Right lung (tissue), 10 donors: ENCODE measurements at places on chromosomes 2 and 18.

DNA sequence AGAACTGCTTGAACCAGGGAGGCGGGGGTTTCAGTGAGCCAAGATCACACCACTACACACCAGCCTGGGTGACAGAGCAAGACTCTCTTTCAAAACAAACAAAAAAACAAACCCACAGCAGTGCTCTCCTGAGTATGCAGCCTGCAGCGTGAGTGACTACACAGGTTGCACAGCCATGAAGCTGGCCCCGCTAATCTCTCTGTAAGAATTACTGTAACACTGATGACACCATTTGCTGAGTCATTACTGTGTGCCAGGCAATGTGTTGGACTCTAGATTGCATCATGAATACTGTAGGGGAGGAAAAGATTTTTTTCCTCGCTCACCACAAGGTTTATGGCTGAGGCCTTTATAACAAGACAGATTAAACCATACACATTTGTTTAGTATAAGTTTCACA lies 118.6 kb upstream of the ATP8B1 start:
- DNase-seq, result no peak

DNA sequence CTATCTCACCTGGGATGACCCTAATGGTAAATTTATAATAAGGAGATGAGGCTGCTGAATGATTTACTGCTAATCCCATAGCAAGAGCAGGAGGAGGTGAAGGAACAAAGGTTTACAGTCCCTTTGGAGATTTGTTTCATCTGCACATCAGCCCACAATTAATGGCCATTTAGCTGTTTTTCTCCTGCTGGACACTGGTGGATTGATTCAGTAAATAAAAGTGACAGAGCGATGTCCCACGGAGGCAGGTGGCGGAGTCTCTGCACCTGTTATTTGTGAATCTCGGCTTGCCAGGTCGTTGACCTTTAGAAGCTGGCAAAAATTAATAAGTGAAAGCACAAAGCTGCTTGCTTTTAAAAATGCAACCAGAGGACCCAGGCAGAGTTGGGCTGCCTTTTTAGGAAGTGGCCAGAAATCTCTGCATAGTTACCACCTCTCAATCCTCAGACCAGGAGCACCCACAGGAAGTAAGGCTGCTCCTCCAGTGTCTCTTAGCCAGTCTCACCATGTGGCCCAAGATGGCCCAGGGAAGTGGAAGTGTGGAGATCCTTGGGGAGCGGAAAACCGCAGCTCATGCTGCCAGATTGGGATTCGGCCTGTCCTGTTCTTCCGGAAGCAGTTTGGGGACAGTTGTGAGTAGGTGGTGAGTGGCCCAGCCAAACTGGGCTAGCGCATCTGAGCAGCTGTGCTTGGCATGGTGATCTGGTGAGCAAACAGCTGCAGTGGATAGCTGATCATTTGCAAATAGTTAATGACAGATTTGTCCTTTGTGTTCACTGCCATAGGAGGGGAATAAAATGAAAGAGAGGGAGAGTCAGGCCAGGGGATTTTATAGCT lies 1005.7 kb upstream of the PIK3C3 start:
- DNase-seq, result no peak

- DNase-seq, result no peak
Observed at GRCh38 chr2:20781656-20782265, 41.1 kb downstream of the LDAH start.

GRCh38 chr2:161420406-161421074 lies 4.4 kb downstream of the TBR1 start:
- DNase-seq, result no peak

- DNase-seq, result peak; percentile 8
Observed at GRCh38 chr2:168521053-168521741, 65.1 kb downstream of the CERS6 start.

- no peak for DNase-seq
Observed at GRCh38 chr2:18835787-18836186, 246.4 kb upstream of the NT5C1B start.

DNA sequence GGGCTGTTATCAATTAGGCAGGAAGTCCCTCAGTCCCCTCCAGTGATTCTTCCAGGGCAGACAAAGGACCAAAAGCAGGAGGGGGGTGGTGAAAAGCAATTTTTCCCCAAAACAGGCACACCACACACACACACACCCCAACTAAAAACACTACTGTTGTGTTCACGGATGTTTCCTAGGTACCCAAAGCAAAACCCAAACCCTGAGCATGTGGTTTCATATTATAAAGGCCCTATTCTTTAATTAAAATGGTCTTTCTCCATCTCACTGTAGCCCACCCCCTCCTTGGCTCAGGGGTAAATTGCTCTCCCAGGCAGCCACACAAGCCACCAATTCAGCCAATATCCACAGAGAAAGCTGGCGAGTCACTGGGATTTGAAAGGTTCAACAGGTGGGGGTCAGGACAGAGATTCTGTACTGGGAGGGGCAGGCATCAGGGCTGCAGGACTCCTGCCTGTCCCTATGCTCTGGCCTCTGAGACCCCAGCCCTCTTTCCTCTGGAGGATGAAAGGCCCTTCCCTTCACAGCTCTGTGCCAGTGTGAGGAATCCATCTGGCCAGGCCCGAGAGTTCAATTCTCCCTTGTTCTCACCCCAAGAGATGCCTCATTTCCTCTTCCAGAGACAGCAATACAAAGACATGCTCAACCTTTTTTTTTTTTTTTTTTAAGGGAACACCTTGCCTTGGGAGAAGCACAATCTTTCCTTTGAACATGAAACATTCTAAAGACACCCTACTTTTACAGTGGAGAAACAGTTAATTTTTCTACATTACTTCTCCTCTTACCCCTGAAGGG lies 43.6 kb downstream of the SPRED2 start:
- DNase-seq, result no peak

- no peak for DNase-seq
Observed at GRCh38 chr18:74066018-74066417, 81.6 kb downstream of the FBXO15 start.

GRCh38 chr2:36659872-36660312 lies 36.6 kb upstream of the VIT start:
- DNase-seq, result no peak

DNA sequence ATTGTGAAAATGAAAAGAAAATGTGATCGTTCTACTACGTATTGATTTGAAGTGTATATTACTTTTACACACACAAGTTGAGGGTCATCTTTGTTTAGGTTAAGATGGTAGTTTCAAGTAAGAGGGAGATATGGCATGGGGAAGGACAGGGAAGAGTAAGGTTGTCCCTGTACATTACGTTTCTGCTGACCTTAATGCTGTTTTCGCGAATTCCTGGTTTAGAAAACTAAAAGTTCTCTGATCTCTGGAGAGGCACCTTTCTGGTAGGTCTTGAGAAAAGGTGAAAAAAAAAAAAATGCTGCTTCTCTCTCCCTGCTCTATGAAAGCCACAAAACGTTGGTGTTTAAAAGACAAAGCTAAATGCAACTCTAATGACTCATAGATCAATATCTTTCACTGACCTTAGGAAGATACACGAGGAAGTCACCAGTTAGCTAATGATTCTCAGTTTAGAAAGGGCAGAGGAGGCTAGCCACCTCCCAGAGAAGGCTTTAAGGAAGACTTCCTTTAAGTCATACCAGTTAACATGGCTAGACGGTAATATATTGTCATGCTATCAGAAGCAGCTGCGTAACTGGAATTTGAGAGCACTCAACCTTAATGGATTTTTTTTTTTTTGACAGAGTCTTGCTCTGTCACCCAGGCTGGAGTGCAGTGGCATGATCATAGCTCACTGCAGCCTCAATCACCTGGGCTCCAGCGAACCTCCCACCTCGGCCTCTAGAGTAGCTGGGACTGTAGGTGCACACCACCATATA lies 13.2 kb downstream of the TXNDC2 start:
- DNase-seq, result no peak

GRCh38 chr2:102044967-102045489 lies 53.3 kb downstream of the IL1R2 start:
- no peak for DNase-seq

DNA sequence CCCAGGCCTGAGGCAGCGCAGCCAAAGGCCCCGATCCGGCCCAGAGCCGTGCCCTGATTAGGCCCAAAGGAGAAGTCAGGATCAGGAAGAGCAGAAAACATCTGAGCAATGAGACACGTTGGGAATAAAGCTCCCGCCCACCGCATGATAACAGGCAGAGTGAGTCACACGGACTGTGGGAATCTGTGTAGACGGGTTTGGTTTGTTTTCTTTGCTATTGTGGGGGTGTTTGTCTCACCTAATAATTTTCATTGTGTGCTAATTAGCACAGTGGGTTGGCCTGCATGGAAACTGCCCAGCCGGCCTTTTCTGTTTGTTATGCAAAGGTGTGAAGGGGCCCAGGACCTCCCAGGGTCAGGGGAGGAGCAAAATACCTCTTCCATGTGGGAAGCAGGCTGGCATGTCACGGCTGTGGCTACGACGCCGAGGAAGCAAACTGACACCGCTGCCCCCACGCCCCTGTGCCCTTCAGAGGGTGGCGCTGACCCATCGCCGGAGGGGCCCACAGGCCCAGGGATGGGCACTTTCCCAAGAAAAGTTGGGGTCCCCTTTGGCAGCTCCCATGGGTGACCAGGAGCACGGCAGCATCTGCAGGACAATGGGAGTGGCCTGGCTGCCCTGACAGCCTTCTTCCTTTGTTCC lies 68.4 kb upstream of the CTDP1 start:
- no peak for DNase-seq

DNA sequence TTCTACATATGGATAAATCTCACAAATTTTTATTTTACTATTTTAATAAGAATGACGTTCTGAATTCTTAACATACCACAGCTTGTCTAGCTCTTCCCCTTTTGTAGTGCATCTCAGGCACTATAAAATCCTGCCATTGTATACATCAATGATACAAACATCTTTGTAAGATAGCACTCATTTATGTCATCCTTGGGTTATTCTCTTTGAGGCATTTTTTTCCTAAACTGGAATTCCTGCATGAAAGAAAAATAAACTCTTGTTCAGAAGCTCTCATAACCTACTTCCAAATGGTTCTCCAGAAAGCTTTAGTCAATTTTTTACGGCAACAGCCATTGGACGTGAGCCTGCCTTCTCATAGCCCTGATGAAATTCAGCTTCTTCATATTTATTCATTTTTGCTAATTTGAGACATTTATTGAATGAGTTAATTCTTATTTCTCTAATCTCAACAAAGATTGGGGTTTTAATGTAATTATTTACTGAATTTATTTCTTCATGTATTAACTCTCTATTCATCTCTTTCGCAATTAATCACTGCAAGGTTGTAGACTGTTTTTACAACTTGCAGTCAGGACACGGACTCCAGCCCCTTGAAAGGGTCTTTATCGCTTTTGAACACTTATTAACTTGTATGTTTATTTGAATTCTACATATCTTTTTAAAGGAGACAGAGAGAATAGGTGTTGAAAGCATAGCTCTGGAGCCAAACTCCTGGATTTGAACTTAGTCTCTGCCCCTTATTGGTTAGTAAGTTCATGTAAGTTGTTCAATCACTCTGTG lies 57.6 kb upstream of the PARD3B start:
- DNase-seq, result no peak

- DNase-seq, result no peak
Observed at GRCh38 chr2:47073641-47074040, 81.5 kb downstream of the STPG4 start.

DNA sequence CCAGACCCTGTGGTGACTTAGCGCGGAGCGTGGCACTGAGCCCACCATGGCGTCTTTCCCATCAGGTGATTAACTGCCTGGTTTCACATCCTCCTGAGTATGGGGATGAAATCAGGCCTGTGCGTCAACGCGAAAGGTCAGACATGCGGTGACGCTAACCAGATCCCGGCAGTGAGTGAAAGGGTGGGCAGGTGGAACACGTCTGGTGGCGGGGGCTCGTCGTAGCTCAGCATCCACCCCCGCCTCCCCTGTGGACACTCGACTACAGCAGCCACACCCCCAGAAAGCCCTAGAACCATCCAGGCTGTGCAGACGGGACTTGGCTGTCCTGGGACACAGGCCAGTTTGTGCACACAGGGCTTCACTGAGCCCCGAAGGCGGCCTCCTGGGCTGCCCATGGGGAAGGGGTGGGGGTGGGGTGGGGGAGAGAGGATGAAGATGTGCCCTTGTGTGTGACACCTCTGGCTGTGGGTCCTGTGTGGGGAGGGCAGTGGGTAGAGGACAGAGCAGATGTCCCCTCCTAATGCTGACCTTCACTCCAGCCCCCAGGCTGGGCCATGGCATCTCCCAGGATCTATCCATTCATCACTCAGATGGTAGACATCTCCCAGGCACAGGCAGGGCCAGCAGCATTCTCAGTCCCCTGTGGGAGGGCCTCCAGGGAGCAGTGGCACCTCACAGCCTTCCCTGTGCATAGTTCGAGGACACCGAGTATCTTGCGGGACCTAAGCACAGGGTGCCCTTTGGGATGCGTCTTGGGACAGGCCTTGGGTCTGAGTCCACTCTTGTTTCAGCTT lies 27.5 kb downstream of the RAMP1 start:
- DNase-seq, result no peak

DNA sequence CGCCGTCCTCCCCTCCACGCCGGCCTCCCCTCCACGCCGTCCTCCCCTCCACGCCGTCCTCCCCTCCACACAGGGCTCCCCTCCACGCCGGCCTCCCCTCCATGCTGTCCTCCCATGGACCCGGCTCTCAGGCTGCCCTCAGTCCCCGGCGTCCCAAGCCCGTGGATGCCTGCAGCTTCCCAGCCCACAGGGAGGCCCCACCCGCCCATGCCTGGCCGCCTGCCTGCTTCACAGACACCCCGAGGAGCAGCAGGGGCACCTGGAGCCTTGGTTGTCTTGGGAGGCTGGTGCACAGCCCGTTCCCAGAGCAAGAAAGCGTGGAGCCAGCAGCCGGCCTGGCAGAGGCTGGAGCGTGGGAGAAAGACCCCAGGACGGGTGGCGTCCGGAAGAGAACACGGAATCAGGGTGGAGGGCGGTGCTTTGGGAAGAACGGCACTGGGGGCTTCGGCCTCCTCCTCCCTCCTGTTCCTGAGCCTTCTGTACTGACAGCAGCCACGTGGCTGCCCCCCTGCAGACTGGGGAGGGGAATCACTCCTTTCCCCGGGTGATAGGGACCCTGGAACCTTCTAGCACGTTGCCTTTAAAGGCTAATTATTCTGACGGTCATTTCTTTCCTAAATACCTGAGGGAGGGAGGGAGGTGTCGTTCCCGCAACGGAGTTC lies 26.2 kb upstream of the KCNG2 start:
- no peak for DNase-seq

- no peak for DNase-seq
Observed at GRCh38 chr2:197633109-197633657, 42.2 kb downstream of the RFTN2 start.

DNA sequence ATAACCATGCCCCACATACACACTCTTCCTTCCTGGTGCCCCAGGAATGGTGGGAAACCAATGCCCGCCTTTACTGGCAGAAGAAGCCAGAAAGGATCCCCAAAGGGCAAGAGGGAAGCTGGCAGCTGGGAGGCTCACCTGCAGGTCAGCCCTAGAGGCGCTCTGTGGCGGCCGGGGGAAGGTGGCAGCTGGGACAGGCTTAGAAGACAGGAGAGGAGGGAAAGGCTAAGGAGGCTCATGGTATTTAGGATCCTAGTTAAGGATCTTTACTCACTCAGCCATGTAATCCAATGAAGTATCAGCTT lies 23.8 kb downstream of the ADRA2B start:
- DNase-seq, result no peak

GRCh38 chr2:195612611-195613495 lies 44.2 kb upstream of the SLC39A10 start:
- DNase-seq, result peak; percentile 43
